ENCODE measurements at places on chromosomes 7 and 10.

DNA sequence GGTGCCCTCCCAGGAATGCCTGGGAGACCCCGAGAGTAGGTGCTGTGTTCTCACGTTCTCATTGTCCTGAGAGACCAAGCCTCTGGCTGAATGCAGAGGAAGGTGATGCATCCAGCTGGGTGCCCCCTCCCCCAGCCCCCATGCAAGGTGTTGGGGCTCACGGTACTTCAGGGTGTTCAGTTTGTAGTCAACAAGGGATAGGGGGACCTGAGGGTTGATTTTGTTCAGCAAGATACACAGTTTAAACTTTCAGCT is 60.4 kb upstream of the DUSP5 start:
- no peak for DNase-seq

DNA sequence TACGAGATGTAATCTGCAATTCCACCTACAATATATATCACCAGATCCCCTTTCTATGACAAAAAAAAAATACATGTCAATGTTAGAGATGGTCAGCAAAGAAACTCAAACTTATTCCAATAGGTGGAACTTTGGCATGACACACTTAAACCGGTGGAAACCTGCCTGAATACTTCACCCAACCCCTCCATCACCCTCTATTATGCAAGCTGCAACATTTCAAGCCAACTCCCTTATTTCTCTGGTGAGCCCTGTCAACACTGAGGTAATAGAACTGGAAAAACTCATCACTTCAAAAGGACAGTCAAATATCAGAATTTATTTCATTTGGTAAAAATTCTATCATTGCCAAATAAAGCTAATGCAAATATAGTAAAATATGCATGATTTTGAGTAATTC is 3.6 kb downstream of the ZNF438 start:
- no peak for DNase-seq

GRCh38 chr10:132592790-132593383 is 55.3 kb downstream of the INPP5A start:
- no peak for DNase-seq

- no peak for DNase-seq
These were observed 5.6 kb upstream of the ZNF518A start for GRCh38 chr10:96124230-96125141.

DNA sequence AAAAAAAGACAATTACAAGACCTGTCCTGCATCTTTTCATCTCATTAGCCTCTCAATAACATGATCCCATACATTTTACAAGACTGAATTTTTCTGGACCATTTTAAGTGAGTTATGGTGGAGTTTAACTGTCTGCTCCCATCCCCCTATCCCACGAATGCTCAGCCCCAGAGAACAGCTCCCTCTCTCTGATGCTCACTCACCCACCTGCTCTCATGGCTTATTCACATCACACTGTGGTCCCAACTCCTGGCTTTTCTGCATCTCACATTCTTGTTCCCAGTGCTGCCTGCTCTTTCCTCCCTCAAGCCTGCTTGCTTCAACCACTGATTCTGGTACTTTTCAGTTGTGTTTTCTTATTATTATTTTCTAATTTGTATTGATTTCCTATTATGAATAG is 20.4 kb upstream of the CCSER2 start:
- DNase-seq, result no peak

- no peak for DNase-seq
These were observed 51.9 kb downstream of the NEURL1 start for GRCh38 chr10:103545366-103545765.
